Left renal pelvis (tissue), 4 donors: ENCODE measurements at places on chromosomes 2 and 18.

DNA sequence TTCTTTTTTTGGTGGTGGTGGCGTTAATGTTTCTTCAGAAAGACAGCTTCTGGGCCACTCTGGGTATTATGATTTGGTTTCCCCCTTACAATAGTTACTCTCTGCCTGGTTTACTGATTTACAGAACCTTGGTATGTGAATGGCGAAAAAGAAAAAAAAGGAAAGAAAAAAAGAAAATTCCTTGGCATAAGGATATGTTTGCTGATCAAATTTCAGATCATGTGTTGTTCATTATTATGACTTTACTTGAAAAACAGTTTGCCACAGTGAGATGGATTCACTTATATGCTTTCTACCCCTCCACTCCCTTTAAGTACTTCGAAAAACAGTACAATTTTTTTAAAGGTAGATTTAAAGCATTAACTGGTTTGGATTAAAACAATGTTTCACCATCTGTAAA is 21.0 kb downstream of the BCL11A start:
- no peak for DNase-seq

DNA sequence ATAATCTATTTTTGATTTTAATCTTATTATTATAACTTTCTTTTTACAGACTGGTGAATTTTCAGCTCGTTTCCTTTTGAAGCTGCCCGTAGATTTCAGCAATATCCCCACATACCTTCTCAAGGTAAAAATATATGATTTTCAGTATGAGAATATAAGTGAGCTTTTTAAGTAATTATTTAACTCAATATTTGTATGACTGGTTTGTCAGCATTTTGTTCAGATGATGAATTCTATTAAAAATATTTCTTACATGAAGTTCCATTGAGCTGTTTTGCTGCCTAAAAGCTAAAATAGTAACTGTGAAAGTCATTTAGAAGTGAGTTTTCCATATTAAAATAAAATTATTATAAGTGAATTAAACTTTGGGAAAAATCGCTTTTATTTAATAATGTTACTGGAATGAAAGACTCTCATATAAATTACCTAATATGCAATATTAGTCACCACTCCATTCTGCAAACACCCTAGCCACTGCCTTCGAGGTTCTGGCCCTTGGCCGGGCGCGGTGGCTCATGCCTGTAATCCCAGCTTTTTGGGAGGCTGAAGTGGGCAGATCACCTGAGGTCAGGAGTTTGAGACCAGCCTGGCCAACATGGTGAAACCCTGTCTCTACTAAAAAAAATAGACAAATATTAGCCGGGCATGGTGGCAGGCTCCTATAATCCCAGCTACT is 155.3 kb downstream of the BABAM2 start:
- no peak for DNase-seq

- DNase-seq = no peak
Observed at GRCh38 chr2:237673130-237674001, 46.0 kb downstream of the LRRFIP1 start.

- DNase-seq = no peak
Observed at GRCh38 chr18:6711467-6711866, 18.0 kb upstream of the ARHGAP28 start.

- no peak for DNase-seq
Observed at GRCh38 chr2:126657148-126657635, 1.2 kb downstream of the GYPC start.
